ENCODE measurements at places on chromosomes 5 and 9. TPM values are rescaled to one million over a fixed set of nuclear protein-coding genes. Genes with fewer than 3 reads are reported as not detected.

GRCh38 chr5:38258042-38258318, 379 bp upstream of the EGFLAM start:
- H3K4me1 ChIP-seq, result peaks cover 24% of the 10 kb centered on the region
- DNase-seq, result no peak
- peaks cover 34% of the 10 kb centered on the region for H3K27me3 ChIP-seq

DNA sequence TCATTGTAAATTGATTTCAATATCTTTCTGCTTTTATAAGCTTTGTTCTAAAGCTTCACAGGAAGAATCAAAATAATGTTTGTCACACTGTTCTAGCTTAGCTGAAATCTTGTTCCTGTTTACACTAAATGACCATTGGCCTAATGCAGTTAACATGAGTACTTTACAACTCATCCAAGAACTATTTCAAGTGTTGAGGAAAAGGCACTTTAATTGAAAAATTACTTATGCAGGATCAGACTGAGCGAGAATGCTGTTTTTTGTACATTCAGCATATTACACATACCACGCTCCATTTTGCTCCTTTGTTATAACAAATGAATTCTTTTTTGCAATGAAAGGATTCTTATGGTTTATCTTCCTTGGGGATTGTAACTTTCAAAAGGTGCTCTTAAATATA, 22.4 kb upstream of the SMIM15 start:
- H3K4me3 ChIP-seq, result no peak overlapping the region
- no peak overlapping the region for H3K27ac ChIP-seq
- no peaks in the 10 kb centered on the region for H3K36me3 ChIP-seq
- H3K27me3 ChIP-seq, result no peaks in the 10 kb centered on the region
- no peaks in the 10 kb centered on the region for H3K4me1 ChIP-seq

- H3K4me1 ChIP-seq, result peaks cover 65% of the 10 kb centered on the region
- no peak for DNase-seq
- no peaks in the 10 kb centered on the region for H3K36me3 ChIP-seq
- no peaks in the 10 kb centered on the region for H3K27me3 ChIP-seq
These were observed 752 bp downstream of the TSTD2 start for GRCh38 chr9:97632248-97632984.

DNA sequence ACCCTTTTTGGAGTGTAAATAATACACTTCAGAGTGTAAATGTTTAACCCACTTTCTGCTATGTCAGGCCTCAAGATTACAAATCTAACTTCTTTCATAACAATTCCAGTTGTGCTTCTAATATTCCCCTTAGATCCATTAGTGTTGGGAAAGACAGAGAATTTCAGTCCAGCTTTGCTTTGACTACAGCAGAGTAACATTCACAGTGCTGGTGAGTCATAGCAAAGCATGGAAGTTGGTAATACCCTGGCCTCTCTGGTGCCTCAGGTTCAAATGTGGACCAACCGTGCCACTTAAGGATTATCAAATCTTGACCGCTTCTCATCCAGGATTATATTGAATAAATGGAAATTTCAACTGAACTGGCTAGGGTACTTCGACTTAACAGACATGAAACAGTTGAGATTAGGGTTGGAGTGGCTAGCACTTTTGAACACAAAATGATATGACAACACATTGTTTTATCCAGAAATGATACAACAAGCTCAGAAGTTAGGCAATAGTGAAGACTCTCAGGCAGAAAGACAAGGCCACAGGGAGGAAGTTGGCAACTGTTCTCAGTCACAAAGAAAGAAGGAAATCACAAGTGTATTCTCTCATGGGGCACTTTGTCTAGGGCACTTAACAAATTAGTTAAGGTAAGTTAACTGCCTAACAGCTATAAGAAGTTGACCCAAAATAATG, 24.4 kb upstream of the RASA1 start:
- no peak overlapping the region for H3K4me3 ChIP-seq
- H3K36me3 ChIP-seq, result no peaks in the 10 kb centered on the region
- no peak for DNase-seq
- H3K27ac ChIP-seq, result no peak overlapping the region
- no peaks in the 10 kb centered on the region for H3K4me1 ChIP-seq

DNA sequence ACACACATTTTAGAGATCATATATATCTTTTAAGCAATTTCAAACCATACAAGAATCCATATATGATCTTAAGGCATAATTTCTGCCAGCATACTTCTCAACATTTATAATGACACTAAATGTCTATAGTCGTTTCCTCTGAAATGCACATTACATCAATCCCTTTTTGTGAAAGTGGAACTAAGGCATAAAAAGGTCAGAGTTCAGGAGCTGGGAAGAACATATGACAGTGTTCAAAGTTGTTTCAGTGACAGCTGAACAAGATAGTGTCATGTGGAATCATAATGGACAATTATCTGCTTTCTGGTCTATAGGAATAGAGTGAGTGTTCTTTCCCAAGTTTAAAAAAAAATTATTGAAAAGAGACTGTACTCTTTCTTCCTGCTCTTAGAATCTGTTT, 2.4 kb upstream of the MOB3B start:
- H3K27ac ChIP-seq, result no peak overlapping the region
- no peak overlapping the region for H3K4me3 ChIP-seq
- DNase-seq, result no peak
- no peaks in the 10 kb centered on the region for H3K36me3 ChIP-seq

DNA sequence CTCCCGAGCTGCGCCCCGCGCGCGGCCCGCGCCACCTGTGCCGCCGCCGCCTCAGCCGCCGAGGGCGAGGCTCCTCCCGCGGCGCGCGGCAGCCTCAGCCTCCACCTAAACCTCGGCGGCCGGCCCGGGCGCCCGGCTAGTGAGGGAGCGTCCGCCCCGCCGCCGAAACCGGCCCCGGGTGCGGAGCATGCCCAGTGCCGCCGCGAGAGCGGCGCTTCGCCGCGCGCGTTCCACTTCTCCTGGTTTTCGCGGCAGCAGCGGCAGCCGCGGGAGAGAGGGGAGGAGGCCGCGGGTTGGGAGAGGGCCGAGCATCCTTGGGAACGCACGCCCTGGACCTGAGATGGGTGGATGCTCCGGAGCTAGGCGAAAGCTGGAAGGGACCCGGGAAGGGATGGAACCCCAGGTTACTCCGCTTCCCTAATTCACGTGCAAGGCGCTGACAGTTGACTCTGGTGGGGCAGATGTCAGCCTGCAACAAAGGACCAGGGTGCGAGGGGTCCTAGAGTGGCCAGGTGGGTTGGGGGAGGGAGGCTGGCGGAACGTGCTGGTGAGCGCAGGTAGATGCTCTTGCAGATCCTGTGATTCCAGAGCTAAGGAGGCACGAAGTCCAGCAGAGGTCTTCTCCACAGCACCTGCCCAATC, at the start of gene CTNND2:
CTNND2 (minus strand) TSS at position 182 of the 642 bp plus-strand sequence. CDS start 593 bp downstream, outside the sequence.
- H3K4me1 ChIP-seq, result peaks cover 18% of the 10 kb centered on the region
- no peaks in the 10 kb centered on the region for H3K27me3 ChIP-seq
- H3K4me3 ChIP-seq, result peak within 1 kb of the TSS; percentile 47
- no peak for DNase-seq
- no peak within 1 kb of the TSS for H3K27ac ChIP-seq

DNA sequence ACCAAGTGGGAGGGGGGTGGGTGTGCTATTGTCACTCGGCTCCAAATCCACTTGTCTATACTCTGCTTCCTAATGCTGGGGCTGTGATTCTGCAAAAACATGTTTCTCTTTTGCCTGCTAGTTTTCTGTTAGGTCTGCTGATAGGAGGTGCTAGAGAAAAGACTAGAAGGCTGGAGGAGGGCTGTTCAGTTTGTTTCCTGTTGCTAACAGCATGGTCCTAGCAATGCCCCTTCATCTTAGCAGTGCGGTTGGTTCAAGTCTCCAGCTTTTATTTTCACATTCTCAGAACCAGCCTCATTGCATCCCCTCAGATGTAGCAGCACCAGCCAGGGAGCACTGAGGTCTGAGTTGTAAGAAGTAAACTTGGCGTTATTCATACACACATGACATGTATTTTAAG, 310.2 kb downstream of the YTHDC2 start:
- no peaks in the 10 kb centered on the region for H3K36me3 ChIP-seq
- H3K27ac ChIP-seq, result no peak overlapping the region
- no peak for DNase-seq
- no peak overlapping the region for H3K4me3 ChIP-seq
- peaks cover 2% of the 10 kb centered on the region for H3K4me1 ChIP-seq
- no peaks in the 10 kb centered on the region for H3K27me3 ChIP-seq

GRCh38 chr5:120101771-120102170, 362.3 kb upstream of the PRR16 start:
- no peak overlapping the region for H3K4me3 ChIP-seq
- no peaks in the 10 kb centered on the region for H3K36me3 ChIP-seq
- no peak for DNase-seq
- H3K4me1 ChIP-seq, result no peaks in the 10 kb centered on the region

DNA sequence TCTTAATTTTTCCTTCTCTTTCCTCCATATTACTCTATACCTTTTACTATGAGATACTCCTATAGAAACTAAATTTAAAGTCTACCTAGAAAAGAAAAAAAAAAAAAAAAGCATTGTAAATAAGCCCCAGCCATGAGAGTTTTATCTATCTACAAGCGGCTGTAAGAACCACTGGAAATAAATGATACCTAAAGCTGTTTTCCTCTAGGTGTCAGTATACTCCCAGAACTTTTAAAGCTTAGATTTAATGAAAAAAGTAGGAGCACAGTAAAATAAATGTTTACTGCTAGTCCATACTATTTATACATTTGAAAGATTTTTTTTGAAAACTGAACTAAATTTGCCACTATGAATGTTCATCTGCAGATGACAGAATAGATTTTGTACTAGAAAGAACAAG, 26.2 kb downstream of the TYRP1 start:
- no peaks in the 10 kb centered on the region for H3K36me3 ChIP-seq
- H3K27me3 ChIP-seq, result no peaks in the 10 kb centered on the region
- DNase-seq, result no peak
- peaks cover 8% of the 10 kb centered on the region for H3K4me1 ChIP-seq
- no peak overlapping the region for H3K27ac ChIP-seq

- no peak overlapping the region for H3K4me3 ChIP-seq
- no peaks in the 10 kb centered on the region for H3K27me3 ChIP-seq
- no peaks in the 10 kb centered on the region for H3K4me1 ChIP-seq
- no peak for DNase-seq
- H3K27ac ChIP-seq, result no peak overlapping the region
These were observed 61.2 kb upstream of the PITX1 start for GRCh38 chr5:135095052-135095715.

DNA sequence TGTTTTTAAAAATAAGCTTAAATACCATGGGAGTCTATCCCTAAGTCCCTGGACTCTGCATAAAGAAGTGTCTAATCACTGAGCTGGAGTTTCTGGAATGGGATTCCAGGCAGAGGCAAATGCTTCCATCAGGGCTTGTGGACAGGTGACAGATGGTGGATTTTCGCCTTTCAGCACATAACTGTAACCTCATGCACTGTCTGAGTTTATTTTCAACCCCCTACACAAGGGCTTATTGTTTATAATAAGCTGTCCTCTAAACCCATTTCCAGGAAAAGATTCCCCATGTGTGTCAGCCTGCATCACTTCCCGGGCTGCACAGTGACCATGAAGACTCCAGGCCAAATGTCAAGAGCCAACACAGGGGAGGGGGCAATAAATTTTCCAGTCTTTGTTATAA, 264.0 kb downstream of the PIK3R1 start:
- H3K4me3 ChIP-seq, result no peak overlapping the region
- peaks cover 17% of the 10 kb centered on the region for H3K4me1 ChIP-seq
- H3K36me3 ChIP-seq, result no peaks in the 10 kb centered on the region
- peak; percentile 68 for DNase-seq

DNA sequence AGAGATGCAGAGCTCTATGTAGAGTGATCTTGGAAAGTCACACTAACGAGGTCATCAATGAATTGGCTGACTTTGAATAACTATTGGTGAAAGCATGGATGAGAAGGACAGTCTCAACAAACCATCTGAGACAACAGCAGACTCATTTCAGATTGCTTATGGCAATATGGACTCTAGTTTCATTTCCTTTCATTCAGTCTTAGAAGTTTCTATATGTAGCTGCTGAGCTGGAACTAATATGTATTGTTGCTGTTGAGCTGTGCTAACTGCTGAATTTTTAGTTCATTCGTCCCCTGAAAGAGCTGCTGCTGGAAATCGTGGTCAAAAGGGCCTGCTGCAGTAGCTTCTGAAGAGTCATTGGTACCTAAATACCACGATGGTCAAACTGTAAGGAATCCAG, 31.3 kb downstream of the TNFSF15 start:
- H3K4me3 ChIP-seq, result no peak overlapping the region
- no peaks in the 10 kb centered on the region for H3K27me3 ChIP-seq
- no peaks in the 10 kb centered on the region for H3K36me3 ChIP-seq
- no peak for DNase-seq
- no peaks in the 10 kb centered on the region for H3K4me1 ChIP-seq

GRCh38 chr9:126234681-126235335, 91.8 kb upstream of the MVB12B start:
- H3K27me3 ChIP-seq, result no peaks in the 10 kb centered on the region
- H3K36me3 ChIP-seq, result no peaks in the 10 kb centered on the region
- no peak overlapping the region for H3K27ac ChIP-seq
- no peak overlapping the region for H3K4me3 ChIP-seq

DNA sequence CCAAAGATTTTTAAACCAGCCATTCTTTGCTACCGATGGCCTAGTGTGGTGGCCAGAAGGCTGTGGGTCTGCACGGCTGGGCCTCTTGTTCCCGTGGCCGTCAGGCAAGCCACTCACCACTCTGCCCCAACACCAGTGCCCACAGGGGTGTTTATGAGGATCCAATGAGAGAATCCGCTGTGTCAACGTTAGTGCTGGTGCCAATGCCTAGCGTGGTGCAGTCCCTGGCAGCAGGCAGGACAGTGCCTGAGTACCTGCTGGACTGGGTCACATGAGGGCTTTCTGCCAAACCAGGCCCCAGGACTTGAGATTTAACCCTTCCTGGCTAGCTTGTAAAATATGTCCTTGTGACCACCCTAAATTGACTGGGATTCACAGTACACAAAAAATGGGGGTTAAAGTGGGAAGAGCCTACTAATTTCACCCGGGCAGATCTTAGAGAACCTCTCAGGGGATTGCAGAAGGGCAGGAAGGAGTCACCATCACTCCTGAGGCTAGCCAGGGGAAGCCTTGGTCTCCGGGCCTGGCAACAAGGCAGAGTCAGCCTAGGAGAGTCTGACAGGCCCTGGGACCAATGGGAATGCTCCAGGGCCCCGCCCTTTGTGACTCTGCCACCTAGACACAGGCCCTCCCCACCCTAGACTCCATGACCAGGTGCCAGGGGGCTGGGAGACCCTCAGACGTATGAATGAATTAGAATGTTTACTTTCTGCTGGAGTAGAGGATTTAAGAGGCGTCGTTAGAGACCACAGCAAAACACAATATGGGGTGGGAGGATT, 63.2 kb upstream of the FSTL4 start:
- no peak overlapping the region for H3K4me3 ChIP-seq
- DNase-seq, result peak; percentile 72
- H3K36me3 ChIP-seq, result no peaks in the 10 kb centered on the region

- no peak overlapping the region for H3K27ac ChIP-seq
- H3K4me1 ChIP-seq, result no peaks in the 10 kb centered on the region
- H3K4me3 ChIP-seq, result no peak overlapping the region
- no peak for DNase-seq
- H3K27me3 ChIP-seq, result no peaks in the 10 kb centered on the region
These were observed 140.5 kb upstream of the TUT7 start for GRCh38 chr9:86494644-86495111.

- no peaks in the 10 kb centered on the region for H3K27me3 ChIP-seq
- peak; percentile 53 for DNase-seq
- H3K27ac ChIP-seq, result no peak overlapping the region
These were observed 116.0 kb upstream of the LRRTM2 start for GRCh38 chr5:138990986-138991590.

GRCh38 chr9:16445141-16445920, 425.1 kb downstream of the BNC2 start:
- H3K4me3 ChIP-seq, result no peak overlapping the region
- no peaks in the 10 kb centered on the region for H3K27me3 ChIP-seq
- no peaks in the 10 kb centered on the region for H3K36me3 ChIP-seq

WDR31 gene
- 1.3 TPM for total RNA-seq

SCGB3A2 gene
- not detected for total RNA-seq

S1PR3 gene
- total RNA-seq, result 340 TPM

STPG3 gene
- total RNA-seq, result not detected
